Stimulated activated CD4-positive, alpha-beta T cell treated with anti-CD3 and anti-CD28 coated beads, Interleukin-1b, Interleukin-23, amount 100 ng/mL, for 48 hours (primary cell): ENCODE measurements at places on chromosomes 11 and 22.

DNA sequence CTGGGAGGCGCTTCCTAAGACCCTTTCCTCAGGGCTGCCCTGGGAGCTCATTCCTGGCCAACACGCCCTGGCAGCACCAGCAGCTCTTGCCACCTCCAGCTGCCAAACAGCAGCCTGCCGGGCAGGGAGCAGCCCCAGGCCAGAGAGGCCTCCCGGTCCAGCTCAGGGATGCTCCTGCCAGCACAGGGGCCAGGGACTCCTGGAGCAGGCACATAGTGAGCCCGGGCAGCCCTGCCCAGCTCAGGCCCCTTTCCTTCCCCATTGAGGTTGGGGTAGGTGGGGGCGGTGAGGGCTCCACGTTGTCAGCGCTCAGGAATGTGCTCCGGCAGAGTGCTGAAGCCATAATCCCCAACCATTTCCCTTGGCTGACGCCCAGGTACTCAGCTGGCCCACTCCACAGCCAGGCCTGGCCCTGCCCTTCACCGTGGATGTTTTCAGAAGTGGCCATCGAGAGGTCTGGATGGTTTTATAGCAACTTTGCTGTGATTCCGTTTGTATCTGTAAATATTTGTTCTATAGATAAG, 7.6 kb downstream of the SLC39A13 start:
- DNase-seq: no peak

DNA sequence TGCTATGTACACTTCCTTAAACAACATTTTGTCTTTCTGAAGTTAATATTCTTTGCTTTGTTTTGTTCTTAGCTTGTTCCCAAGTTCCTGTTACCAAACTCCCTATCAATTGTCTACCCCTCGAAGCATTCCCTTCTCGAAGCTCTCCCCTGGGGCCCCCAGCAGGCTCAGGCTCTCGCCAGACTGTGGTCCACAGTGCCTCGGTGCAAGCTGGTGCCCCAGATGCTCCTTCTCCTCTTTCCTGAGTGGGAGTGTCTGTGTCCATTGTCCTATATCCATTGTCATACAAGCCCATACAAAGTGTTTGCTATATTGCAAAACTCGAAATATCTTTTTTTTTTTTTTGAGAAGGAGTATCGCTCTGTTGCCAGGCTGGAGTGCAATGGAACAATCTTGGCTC, 51.7 kb upstream of the RTL6 start:
- DNase-seq: no peak

GRCh38 chr22:23106906-23107367, 34.9 kb downstream of the RSPH14 start:
- DNase-seq: no peak

DNA sequence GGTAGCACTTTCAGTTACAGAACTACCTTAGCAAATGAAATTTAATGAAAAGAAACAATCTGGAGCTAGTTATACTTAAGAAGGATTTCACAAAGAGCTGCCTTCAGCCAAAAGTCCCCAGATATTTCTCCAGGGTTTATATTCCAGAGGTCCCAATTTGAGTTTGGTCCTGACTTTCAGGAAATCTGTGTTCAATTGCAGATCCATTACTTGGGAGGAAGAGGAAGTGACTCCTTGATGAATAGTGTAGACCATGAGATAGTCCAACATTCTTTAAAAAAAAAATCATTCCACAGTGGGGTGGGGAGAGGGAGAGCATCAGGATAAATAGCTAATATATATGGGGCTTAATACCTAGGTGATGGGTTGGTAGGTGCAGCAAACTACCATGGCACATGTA, 117.6 kb upstream of the ARHGAP20 start:
- DNase-seq: no peak
